ENCODE measurements at places on chromosomes 3 and 15.

GRCh38 chr15:69424748-69425413 lies 10.7 kb downstream of the KIF23 start:
- no peak for DNase-seq

- no peak for DNase-seq
Observed at GRCh38 chr3:101351829-101352228, 31.5 kb upstream of the IMPG2 start.

DNA sequence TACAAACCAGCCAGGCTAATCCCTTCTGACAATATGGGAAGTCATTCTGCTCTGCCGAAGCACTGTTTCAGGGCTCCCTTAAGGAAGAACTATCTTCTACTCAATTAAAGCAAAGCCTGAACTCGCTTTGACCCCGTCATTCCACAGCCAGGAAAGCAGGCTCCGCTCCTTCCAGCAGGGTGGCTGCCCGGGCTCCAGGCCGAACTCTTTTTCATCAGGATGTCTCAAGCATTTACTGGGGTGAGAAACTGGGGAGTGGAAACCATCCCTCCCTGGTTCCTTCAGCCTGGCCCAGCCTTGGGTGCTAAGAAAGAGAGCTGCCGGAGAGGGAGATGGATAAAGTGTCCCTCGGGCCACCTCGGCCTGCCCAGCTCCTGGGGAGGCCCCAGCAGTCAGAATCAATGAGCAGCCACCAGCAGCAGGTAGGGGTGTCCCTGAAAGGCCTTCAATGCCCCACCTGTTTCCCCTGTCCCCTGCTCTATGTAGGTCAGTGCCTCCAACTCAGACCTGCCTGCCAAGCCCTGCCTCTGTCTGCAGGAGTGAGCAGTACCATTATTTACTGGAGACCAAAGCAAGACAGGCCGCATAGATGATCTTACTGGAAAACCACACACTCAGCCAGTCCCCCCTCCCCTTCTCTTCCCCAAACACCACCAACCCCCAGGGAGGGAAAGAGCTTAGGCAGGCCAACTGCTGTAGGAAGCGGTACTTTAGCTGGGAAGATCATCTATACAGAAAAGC lies 225.6 kb upstream of the TLE3 start:
- no peak for DNase-seq

GRCh38 chr3:126466886-126467610 lies 8.6 kb downstream of the ZXDC start:
- no peak for DNase-seq

Data from GM19239 (cell line).